ENCODE measurements at places on chromosomes 12 and 14.

GRCh38 chr12:44021471-44021971 is 185.6 kb downstream of the TMEM117 start:
- DNase-seq: no peak

GRCh38 chr12:52011602-52012214 is 5.0 kb downstream of the TAMALIN start:
- DNase-seq: no peak

DNA sequence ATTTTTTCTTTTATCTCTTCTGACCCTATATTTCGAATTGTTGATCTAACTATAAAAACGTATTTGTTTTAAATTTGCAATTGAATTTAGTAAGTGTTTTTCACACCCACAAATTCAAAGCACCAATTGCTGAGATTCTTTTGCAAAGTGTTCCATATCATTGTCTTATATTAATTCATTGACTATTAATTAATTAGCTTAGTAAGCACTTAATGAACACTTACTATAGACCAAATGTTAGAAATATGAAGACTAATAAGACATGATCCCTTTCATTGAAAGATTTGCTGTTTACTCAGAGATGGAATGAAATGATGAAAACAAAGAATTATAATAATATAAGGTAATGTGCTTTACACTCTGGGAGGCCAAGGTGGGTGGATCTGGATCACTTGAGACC is 14.2 kb downstream of the ANO4 start:
- no peak for DNase-seq

GRCh38 chr14:58807191-58807590 is 169.4 kb downstream of the DACT1 start:
- no peak for DNase-seq

GRCh38 chr12:46432325-46432724 is 59.8 kb upstream of the SLC38A2 start:
- no peak for DNase-seq

DNA sequence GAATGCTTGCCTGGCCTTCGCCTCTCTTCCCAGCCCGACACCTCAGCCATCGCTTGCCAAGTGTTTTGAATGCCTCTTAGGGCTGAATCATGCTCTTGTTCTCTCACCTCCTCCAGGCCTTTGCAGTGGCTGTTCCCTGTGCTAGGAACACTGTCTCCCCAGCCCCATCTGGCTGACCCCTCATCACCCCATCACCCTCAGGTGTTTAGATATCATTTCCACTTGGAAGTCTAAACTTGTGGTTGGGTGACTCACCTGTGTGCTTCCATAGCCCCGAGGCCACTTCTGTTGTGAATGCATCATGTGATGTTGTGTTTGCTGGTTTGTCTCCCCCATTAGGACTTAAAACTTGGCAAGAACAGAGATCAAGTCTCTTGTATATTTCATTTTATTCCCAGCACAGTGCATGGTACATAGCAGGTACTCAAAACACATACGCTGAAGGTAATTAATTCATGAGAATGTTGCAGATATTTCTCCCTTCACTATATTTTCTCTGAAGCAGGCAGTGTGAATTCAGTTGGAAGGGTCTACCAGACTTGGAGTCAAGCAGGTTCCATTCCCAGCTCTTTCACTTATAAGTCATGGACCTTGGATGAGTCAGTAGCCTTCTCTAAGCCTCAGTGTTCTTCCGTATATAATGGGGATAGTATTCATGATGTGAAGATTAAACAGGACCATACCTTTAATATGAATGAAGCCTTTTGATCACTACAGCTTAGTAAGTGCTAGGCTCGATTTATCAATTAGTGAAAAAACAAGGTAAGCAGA is 67.8 kb downstream of the HRK start:
- no peak for DNase-seq

DNA sequence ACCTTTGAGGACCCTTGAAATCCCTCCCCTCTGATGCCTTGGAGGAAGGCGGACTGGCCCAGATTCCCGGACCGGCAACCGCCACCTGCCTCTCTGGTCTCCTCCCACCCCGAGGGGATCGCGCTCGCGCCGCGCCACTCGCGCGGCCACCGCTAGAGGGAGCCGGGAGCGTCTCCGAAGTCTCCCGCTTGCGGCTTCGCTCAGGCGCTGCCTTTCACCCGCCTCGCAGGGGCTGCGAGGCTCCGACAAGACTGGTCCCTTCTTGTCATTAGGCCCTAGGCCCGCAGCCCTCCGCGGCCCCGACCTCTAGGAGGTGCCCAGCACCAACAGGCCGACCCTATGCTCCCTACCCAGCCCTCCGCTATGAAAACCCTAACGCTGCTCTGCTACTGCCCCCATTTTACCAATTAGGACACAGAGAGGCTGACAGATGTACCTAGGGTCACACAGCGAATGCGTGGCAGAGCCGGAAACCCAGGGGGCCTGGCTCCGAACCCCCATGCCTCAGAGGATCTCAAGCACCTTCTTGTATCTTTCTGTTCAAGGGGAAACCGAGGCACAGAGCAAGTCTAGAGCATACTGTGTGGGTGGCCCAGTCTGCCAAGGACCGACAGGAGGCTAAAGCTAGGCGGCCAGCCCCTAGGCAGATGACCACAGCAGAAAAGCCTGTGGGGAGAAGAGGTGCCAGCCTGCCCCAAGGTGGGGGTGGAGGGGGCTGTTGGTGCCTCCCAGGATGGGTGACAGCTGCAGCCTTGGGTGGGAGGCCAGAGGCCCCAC is 21.4 kb upstream of the VSX2 start:
- peak; percentile 60 for DNase-seq

All from CD4-positive, alpha-beta T cell treated with Interleukin-15 for 1 hour (primary cell).